ENCODE measurements at places on chromosomes 2 and 18.

- peak; percentile 33 for DNase-seq
Observed at GRCh38 chr2:220962556-220962955, 609.5 kb downstream of the EPHA4 start.

- DNase-seq: peak; percentile 84
Observed at GRCh38 chr2:69013142-69013839, at the start of gene ANTXR1. Gene ANTXR1, plus strand, starts transcription at chr2:69013179. Its CDS starts 321 bp downstream, at chr2:69013500.

DNA sequence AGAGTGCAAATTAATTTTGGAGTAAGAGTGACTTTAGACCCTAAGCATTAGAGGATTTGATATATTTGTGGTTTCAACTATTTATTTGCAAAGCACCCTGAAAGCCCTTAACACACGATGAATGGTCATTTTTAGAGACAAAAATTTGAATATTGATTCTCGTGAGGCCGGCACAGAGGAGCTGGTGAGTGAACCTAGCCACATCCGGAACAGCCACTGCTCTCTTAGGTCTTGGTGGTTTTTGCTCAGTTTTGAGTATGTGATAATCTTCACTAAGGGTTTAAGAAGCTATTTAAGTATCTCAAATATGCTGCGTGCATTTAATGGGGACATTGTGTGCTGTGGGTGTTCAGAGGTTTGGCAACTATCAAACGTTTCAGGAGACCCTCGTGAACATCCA, 204.8 kb downstream of the TSN start:
- no peak for DNase-seq

DNA sequence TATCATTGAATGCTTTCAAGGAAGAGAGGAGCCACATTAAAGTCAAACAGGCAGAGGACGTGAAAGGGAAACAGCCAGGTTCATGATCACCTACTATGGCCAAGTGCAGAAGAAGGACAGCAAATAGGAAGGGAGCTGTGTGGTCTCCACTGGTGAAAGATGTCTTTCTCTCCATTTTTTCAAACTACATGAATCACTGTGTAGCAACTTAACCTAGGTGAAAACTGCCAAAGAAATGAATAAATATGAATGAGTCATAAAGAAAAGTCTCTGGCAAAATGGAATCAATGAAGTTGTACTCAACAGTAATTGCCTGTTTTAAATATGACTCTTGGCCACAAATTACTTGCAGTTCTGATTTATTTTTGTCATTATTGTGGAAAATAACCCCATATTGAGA, 452.6 kb upstream of the PKDCC start:
- peak; percentile 53 for DNase-seq

DNA sequence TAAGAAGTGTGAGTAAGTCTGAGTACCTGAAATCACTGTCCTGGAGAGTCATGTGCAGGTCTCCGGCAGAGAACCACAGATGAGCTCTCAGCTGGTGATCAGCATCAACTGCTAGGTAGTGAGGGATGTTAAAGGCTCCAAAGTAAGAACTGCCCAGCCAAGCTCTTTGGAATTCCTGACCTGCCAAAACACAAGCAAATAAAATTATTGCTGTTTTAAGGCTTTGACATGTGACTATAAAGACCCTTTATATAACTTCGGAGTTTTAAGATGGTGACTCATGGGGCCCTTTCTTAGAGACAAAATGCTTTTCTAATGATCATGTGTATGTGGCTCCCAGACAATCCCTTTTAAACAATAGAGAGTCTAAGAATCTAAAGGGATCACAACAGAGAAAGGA, 855.7 kb downstream of the TRIB2 start:
- DNase-seq: no peak

DNA sequence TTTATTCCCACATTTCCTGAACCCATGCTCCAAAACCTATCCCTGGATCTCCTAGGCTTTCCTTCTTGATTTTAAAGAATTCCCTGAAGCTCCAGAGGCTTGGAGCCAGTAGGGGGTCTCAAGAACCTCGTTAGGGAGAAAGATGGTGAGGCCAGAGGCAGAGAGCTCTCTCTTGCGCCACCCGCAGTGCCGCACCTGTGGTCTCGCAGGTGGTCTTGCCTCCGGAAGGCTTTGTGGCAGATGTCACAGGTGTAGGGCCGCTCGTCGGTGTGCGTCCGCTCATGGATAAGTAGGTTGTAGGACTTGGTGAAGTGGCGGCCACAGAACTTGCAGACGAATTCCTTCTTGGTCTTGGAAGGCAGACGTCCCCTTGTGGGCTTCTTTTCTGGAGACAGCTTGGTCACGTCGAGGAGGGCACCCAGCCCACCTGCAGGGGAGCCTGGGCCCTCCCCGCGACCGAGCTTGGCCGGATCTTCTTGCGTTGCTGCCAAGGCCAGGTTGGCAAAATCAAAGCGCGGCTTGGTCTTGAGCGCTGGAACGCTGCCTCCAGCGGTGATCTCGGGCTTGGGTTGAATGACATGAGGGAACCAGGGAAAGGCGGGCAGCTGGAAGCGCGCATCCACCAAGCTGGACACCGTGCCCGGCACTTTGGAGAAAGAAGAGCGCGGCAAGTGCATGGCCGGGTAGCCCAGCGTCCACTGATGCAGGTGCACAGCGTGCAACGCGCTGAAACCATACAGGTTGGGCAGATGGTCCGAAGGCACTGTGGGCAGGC, 5.3 kb downstream of the OSR1 start:
- DNase-seq: no peak

DNA sequence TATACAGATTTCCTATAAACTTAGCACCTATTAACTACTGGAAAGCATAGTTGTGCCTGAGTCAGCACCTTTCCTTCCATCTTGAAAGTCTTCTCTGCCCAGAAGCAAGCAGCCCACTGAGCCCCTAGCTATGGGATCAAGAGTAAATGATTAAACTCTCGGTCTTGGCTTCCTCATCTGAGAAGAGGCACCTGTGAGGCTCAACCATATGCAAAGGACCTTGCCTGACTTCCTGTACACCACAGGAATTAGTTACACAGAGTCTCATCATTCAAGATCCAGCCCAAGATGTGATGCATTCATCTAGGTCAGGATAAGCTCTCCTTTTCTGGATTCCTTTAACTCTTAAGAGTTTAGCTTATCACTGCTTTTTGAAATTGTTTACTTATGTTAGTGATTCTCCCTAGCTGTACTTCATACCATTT, 96.0 kb downstream of the CDH2 start:
- peak; percentile 45 for DNase-seq

DNA sequence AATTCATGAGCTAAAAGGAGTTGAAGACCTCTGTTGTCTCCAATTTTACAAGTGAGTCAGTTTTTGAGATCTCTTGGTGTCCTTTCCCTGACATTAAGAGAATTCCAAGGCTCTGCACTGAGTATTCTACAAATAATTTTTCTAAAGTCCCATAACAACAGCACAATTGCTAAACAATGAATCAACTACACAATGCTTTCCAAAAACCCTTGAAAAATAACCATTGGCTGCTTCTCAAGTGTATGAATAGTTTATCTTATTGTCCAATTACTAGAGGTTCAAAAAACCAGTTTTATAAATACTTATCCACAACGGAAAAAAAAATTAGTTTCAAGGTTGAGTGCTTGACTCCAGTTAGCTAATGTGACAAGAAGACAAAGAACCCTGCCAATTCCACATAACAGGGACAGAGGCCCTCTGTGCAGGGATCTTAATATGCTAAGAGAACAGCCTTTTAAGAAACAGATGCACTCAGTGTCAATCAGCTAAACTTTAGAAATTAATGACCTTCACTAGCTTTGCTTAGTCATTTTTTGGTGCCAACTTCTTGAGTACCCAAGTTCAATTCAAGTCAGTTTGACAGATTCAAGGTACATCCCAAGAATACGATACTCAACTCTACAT, 266.6 kb upstream of the CYP26B1 start:
- DNase-seq: peak; percentile 6

DNA sequence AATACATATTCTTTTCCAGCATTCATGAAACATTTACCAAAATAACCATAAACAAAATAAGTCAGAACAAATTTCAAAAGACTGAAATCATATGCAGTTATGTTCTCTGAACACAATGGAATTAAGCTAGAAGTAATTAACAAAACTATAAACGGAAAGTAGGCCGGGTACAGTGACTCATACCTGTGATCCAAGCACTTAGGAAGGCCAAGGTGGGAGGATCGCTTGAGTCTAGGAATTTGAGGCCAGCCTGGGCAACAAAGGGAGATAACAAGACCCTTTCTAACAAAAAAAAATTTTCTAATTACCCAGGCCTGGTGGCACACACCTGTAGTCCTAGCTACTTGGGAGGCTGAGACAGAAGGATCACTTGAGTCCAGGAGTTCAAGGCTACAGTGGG, 14.9 kb downstream of the ATAD2B start:
- peak; percentile 41 for DNase-seq

DNA sequence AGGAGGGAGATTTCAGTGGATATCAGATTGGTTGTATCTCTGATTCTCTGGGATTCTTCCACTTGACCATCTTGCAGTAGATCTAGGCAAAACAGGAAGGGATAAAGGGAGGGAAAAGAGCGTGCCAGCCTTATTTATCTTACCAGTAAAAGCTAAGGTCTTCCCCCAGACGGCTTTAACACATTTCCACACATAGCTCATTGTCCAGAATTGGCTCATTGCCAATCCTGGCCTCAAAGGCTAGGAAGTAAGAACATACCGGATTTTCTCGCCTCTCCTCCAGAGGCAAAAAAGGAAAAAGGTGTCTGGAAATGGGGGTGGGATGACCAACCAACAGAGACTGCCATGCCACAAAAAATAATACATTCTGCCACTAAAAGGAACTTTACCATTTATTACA, 411.6 kb upstream of the NRP2 start:
- DNase-seq: no peak

DNA sequence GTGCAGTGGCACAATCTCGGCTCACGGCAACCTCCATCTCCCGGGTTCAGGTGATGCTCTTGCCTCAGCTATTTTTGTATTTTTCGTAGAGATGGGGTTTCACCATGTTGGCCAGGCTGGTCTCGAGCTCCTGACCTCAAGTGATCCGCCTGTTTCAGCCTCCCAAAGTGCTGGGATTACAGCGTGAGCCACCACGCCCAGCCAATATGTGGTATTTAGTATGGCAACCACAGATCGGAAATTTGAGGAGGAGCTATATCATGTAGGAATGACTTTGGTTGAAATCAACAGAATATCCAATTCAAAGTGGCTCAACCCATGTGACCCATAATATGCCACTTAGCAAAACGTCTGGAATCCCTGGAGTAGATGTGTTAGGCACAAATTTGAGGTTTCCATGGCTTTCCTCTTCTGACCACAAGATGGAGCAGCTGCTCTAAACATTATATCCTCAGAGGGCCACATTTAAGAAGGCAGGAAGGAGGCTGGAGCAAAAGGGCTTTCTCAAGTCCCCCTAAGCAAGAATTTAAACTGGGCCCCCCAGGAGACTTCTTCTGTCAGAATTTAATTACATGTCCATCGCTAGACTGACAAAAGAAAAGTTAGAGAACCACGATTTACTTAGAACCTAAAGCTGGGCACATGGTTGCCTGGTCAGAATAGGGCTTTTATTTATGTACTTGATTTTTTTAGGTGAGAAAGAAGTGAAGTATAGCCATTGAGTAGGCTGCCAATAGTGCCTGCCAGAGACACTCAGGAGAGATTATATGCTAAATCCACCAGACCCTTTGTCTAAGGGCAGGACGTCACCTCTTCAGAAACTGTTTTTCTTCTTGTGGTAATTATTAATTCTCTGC, 49.6 kb upstream of the ITSN2 start:
- peak; percentile 67 for DNase-seq

DNA sequence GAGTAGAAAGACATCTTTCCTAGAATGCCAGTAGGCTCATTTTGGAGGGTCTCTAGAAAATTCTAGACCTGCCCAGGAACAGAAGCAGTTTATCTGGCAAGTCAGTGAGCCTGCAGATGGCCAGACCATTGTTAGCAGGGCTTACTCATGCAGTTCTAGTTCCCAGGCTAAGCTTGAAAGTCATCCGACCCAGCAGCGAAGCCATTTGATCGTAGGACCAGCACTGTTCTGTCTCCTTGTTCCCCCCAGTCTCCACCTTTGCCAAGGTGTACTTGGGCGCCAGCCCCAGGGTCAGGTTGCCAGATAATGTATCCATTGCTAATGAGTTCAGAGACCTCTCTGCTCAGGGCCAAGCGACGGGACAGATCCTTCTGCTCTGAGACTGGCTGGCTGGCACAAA, 70.1 kb downstream of the EPAS1 start:
- DNase-seq: no peak

GRCh38 chr2:105969552-105969951, 224.5 kb downstream of the UXS1 start:
- DNase-seq: no peak

DNA sequence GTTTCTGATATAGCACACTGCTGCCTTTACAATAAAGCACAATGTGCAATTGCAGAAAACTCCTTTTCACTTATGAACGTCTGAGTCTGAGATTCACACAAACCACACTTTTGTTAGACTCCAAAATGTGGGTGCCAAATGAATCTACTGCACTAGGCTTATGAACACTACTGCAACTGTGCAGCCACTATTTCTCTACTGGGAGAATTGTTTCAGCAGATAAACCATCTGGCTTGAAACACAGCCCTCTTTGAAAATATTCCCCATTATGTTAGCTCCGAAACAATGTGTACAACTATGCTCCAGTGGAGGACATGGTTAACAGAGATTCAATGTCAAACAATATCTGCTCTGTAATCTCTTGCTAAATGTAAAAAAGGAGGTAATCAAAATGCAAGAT, 188.7 kb upstream of the ZEB2 start:
- DNase-seq: no peak

GRCh38 chr2:63553049-63553448, 35.2 kb downstream of the WDPCP start:
- DNase-seq: peak; percentile 51

DNA sequence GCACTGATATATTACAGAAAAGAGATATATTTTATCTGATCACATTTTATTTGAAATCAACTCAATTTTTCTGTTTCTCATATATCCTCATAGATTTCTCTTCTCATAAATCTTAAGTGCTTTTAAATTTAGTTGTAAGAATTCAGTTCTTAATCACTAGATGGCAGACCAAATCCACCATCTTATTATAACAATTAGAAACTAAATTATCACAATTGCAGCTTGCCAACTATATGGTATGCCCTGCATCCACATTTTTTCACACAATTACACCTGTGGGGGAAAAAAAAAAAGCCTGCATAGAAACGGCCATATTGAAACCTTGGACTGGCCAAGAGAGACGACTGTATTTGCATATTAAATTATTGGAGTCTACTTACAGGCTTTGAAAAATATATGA, 64.4 kb downstream of the COL5A2 start:
- peak; percentile 48 for DNase-seq

DNA sequence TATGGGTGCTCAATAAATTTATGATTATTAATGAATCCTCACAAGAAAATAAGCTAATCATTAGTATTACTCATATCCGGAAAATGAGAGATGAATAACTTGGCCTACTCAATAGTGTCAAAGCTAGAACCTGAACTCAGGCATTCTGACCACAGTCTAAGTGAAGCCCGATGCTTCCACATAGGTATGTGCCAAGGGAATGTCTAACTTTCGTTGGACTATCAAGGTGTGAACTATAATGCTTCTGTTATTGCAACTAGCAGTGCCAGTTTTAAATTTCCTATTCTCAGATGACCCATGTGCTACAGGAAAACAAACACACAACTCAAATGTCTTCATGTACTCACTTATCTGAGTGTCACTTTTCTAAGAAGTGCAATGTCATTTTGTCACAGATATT, 1.8 kb downstream of the BARD1 start:
- peak; percentile 9 for DNase-seq
